Stimulated activated CD4-positive, alpha-beta T cell treated with anti-CD3 and anti-CD28 coated beads, Interleukin-1b, Interleukin-23, amount 100 ng/mL, for 1 hour (primary cell): ENCODE measurements at places on chromosomes 12 and 14.

- no peak for DNase-seq
These were observed 200.2 kb upstream of the RBM19 start for GRCh38 chr12:114166362-114166761.

GRCh38 chr12:121613462-121613861, 12.9 kb upstream of the ORAI1 start:
- DNase-seq = no peak

- no peak for DNase-seq
These were observed 1378.3 kb upstream of the SEL1L start for GRCh38 chr14:82911930-82912329.

DNA sequence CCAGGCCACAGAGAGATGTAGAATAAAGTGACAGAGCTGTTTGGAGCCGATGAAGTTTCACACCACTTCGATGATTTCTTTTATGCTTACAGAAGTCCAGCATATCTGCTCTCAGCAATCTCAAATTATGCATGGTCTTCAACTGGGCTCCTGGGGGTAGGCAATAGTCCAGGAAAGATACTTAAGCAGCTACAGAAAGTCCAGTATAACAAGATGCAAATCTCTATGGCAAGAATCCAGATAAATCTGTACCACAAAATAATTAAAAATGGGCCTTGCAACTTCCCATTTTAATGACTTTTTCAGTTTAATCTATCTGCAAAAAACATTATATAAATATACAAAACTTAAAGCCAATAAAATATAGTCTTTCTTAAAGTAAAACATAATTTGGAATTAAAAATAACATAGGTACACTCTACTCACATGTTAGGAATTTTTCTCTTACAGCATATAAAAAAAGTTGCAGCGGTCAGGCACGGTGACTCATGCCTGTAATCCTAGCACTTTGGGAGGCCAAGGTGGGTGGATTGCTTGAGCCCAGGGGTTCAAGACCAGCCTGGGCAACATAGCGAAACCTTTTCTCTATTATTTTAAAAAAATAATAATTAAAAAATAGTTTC, 20.5 kb upstream of the RAD51AP1 start:
- DNase-seq = no peak

GRCh38 chr12:63753743-63754142, 26.0 kb upstream of the RXYLT1 start:
- no peak for DNase-seq

GRCh38 chr12:107875786-107876185, 101.3 kb downstream of the ASCL4 start:
- no peak for DNase-seq

DNA sequence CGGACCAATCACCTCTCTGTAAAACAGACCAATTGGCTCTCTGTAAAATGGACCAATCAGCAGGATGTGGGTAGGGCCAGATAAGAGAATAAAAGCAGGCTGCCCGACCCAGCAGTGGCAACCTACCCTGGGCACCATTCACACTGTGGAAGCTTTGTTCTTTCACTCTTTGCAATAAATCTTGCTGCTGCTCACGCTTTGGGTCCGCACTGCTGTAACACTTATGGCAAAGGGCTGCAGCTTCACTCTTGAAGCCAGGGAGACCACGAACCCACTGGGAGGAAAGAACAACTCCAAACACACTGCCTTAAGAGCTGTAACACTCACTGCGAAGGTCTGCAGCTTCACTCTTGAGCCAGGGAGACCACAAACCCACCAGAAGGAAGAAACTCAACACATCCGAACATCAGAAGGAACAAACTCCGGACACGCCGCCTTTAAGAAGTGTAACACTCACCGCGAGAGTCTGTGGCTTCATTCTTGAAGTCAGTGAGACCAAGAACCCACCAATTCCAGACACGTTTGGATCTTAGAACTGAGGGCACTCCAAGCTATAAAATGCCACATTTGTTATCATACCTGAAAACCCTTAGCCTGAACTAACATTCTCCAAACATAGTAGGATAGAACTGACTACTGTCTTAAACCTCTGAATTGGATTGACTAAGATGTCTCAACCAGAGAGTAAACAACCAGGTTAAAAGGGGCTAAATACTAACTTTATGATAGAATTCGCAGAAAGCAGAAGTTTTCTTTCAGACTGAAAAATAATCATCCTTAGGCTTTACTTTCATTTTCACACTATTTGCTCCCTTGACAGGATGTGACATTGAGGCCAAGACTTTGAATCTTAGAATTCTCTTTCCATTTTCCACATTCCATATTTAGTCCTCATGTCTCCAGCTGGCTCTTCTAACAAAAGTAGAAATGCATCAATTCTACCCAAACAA, 33.6 kb downstream of the CDKL1 start:
- DNase-seq = no peak

GRCh38 chr12:102900389-102900788, 16.7 kb downstream of the PAH start:
- DNase-seq = no peak

DNA sequence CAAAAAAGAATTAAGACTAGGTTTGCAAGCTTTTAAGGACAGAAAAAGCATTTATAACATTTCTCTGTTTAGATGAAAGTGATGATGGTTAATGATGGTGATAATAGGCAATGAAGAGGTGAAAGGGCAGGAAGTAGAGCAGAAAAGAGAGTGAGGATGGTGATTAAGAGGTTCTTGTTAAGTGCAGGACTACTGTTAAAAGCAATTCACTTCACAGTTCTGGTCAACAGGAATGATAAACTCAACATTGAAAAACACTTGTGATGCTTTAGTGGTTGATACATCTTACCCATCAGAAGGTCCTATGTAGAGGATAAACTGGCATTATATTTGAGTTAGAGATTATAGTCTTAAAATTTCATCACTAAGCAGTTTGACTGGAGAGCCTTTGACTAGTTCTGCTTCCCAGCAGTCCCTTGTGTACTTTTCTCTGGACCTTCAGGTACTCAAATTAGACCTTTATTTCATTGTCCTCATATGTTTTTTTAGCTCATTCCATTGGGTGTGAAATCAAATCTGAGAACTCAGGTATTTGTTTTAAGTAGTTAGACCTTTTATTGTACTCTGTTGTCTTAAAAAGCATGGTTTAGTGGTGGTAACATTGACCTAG, 10.9 kb downstream of the RAP1B start:
- DNase-seq = no peak

- no peak for DNase-seq
These were observed 25.6 kb upstream of the ARID4A start for GRCh38 chr14:58272588-58273372.

- DNase-seq = no peak
These were observed 14.3 kb downstream of the KRT85 start for GRCh38 chr12:52352951-52353350.

DNA sequence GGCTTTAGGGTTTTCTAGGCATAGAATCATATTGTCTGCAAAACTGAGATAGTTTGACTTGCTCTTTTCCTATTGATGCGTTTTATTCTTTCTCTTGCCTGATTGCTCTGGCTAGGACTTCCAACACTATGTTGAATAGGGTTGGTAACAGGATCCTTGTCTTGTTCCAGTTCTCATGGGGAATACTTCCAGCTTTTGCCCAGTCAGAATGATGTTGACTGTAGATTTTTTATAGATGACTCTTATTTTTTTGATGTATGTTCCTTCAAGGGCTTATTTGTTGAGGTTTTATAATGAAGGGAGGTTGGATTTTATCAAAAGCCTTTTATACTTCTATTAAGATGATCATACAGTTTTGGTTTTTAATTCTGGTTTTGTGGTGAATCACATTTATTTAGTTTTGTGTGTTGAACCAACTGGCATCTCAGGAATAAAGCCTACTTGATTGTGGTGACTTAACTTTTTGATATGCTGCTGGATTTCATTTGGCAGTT, 478.2 kb downstream of the TMEM117 start:
- DNase-seq = no peak

DNA sequence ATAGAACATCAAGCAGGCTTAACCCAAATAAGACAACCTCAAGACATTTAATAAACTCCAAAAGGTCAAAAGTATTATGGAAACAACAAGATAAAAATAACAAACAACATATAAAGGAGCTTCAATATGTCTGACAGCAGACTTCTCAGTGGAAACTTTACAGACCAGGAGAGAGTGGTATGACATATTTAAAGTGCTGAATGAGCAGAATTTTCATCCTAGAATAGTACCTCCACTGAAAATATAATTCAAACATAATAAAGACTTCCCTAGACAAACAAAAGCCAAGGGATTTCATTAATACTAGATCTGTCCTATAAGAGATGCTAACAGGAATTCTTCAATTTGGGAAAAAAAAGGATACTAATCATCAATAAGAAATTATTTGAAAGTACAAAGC, 1005.0 kb downstream of the TMTC2 start:
- no peak for DNase-seq

GRCh38 chr12:42641221-42641885, 51.8 kb upstream of the PRICKLE1 start:
- DNase-seq = no peak

GRCh38 chr12:77510985-77511384, 319.7 kb upstream of the NAV3 start:
- DNase-seq = no peak

DNA sequence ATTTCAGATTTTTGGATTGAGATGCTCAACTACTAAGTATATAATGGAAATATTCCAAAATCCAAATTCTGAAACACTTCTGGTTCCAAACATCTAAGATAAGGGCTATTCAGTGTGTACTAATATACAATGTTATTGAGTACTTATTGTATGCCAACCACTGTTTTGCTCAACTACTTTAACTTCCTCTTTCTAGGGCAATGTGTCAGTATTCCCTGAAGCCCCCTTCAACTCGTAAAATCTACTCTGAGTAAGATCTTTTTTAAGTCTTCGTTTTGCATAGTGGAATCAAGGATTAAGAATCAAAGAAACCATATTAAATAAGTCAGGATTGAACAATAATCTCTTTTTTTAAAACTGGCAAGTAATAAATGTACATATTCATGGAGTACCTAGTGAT, 45.5 kb downstream of the SPATA7 start:
- no peak for DNase-seq

GRCh38 chr12:78818487-78818886, 46.1 kb upstream of the SYT1 start:
- no peak for DNase-seq
